Activated T-cell treated with anti-CD3 and anti-CD28 coated beads, Interleukin-2, amount 50 U/mL, for 72 hours (primary cell): ENCODE measurements at places on chromosomes 7 and 10. TPM values are rescaled to one million over a fixed set of nuclear protein-coding genes. Genes with fewer than 3 reads are reported as not detected.

NKX2-3 gene
- total RNA-seq, result not detected

JMJD1C gene
- 67.3 TPM for total RNA-seq

CDNF gene
- total RNA-seq, result 3.2 TPM

PLEKHS1 gene
- total RNA-seq, result not detected

DBNL gene
- 57.8 TPM for total RNA-seq

- peak overlapping the region; percentile 53 for H3K4me3 ChIP-seq
- H3K36me3 ChIP-seq, result peaks cover 48% of the 10 kb centered on the region
- no peaks in the 10 kb centered on the region for H3K27me3 ChIP-seq
- DNase-seq, result peak; percentile 27
- H3K4me1 ChIP-seq, result peaks cover 41% of the 10 kb centered on the region
- H3K27ac ChIP-seq, result peak overlapping the region; percentile 18
These were observed 13.7 kb downstream of the SRGN start for GRCh38 chr10:69101451-69102095.

DNA sequence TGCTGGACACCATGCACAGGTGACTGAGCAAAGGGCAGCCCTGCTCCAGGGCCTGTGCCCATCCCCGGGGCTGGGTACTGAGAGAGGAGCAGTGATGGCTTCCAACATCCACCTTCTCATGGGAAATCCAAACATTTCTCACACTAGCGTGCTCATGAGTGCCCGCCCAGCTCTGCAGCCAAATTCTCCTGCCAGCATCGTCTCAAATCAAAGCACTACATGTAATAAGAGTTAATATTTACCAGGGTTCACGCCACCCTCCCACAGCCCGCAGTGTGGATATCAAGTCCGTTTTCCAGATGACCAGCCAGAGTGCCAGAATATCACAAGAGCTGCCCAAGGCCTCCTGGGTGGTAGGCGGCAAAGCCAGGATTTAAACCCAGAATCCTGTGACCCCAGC lies 12.1 kb downstream of the IL15RA start:
- H3K36me3 ChIP-seq, result peaks cover 6% of the 10 kb centered on the region
- no peak overlapping the region for H3K4me3 ChIP-seq
- H3K27me3 ChIP-seq, result no peaks in the 10 kb centered on the region
- H3K27ac ChIP-seq, result no peak overlapping the region
- no peak for DNase-seq

DNA sequence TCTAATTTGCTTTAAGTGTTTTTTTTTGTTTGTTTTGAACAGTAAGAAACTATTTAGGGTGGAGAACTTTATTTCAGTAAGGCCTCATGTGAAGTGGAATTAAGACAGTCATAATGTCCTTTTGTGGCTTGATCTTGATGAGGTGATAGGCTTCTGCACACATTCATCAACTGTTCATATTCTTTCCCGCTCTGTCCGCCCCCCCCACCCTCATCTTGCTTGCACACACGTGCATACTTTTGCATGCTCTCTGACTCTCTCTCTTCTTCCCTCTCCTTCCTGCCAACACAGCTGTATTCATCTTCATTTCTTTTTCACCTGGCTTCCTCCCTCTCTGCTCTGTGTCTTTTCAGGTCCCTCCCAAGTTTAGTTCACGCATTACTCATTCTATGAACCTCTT lies 429.6 kb downstream of the AUTS2 start:
- no peaks in the 10 kb centered on the region for H3K36me3 ChIP-seq
- peaks cover 6% of the 10 kb centered on the region for H3K27me3 ChIP-seq
- H3K4me1 ChIP-seq, result peaks cover 15% of the 10 kb centered on the region
- no peak overlapping the region for H3K4me3 ChIP-seq

DNA sequence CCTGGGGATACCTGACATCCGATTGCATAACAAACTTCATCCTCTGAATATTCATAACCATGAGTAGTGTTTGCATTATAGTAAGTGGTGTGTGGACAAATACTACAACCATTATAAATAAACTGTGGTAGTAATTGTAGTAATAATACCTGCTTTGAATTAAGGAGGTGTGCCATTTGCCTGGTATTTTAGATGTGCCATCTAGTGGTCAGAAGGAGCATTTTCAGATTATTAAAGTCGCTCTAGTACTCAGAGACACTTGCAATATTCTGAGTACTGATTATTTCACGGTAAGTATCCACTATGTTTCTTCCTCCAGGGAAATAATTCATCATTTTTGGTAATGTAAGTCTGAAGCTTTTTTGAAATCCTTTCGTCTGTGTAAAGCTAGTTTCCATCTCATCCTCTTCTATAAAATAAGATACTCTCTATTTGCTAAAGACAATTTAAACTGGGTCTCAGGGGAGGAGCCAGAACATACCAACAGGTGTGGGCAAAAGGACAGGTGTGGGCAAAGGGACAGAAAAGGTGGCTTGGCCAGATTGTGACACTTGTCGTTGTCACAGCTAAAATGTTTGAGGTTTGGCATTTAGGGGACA lies 115.3 kb upstream of the WDR11 start:
- no peak for DNase-seq
- no peak overlapping the region for H3K27ac ChIP-seq
- no peaks in the 10 kb centered on the region for H3K36me3 ChIP-seq
- no peaks in the 10 kb centered on the region for H3K4me1 ChIP-seq
- H3K27me3 ChIP-seq, result no peaks in the 10 kb centered on the region
- H3K4me3 ChIP-seq, result no peak overlapping the region

DNA sequence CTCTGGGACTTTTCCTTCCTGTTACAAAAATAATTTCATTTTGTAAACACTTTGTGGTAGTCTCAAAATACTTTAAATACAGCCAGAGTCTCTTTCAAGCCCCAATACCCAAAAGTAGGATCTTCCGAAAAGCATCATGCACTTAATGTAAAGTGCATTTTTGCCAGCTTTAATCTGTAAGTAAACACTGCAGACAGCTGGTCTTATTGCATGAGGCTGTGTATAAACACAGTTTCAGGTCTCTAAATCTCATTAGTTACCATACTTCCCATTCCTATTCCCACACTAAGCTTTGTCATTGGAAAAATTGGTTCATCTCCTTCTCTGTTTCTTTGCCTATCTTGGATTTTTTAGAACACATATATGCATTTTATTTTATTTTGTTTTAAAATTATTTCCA lies 87.6 kb upstream of the GNAI1 start:
- H3K27ac ChIP-seq, result no peak overlapping the region
- H3K36me3 ChIP-seq, result peaks cover 2% of the 10 kb centered on the region
- no peak overlapping the region for H3K4me3 ChIP-seq

DNA sequence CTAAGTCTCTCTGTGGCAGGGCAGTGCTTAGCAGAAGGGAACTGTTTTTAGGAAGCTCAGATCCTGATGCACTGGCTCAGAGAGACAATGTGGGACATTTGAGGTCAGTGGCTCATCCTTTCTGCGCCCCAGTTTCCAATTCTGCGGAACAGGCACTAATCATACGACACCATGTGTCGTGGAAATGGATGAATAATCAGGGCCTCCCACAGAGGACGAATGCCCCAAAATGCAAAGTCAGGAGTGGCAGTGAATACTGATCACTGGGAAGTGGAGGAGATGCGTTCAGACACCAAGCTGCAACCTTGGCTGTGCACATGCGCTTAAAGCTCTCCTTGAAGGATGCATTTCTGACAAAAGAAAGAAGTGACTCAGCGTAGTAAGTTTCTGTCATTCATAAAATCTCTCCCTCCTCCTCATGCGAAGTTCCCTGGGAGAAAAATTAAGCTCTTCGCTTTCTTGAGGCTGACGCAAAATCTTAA lies 21.9 kb upstream of the ECHDC3 start:
- peaks cover 21% of the 10 kb centered on the region for H3K4me1 ChIP-seq
- no peak overlapping the region for H3K4me3 ChIP-seq
- DNase-seq, result no peak
- H3K27me3 ChIP-seq, result peaks cover 59% of the 10 kb centered on the region
- no peak overlapping the region for H3K27ac ChIP-seq
- H3K36me3 ChIP-seq, result no peaks in the 10 kb centered on the region

GRCh38 chr7:28799619-28800018 lies 158.5 kb downstream of the TRIL start:
- no peaks in the 10 kb centered on the region for H3K36me3 ChIP-seq
- H3K4me3 ChIP-seq, result no peak overlapping the region
- peaks cover 8% of the 10 kb centered on the region for H3K27me3 ChIP-seq
- DNase-seq, result no peak
- no peak overlapping the region for H3K27ac ChIP-seq

GRCh38 chr7:140358412-140359051 lies 39.8 kb downstream of the SLC37A3 start:
- peak overlapping the region; percentile 80 for H3K4me3 ChIP-seq
- H3K27me3 ChIP-seq, result no peaks in the 10 kb centered on the region
- H3K27ac ChIP-seq, result peak overlapping the region; percentile 99
- peak; percentile 36 for DNase-seq
- H3K36me3 ChIP-seq, result peaks cover 45% of the 10 kb centered on the region

DNA sequence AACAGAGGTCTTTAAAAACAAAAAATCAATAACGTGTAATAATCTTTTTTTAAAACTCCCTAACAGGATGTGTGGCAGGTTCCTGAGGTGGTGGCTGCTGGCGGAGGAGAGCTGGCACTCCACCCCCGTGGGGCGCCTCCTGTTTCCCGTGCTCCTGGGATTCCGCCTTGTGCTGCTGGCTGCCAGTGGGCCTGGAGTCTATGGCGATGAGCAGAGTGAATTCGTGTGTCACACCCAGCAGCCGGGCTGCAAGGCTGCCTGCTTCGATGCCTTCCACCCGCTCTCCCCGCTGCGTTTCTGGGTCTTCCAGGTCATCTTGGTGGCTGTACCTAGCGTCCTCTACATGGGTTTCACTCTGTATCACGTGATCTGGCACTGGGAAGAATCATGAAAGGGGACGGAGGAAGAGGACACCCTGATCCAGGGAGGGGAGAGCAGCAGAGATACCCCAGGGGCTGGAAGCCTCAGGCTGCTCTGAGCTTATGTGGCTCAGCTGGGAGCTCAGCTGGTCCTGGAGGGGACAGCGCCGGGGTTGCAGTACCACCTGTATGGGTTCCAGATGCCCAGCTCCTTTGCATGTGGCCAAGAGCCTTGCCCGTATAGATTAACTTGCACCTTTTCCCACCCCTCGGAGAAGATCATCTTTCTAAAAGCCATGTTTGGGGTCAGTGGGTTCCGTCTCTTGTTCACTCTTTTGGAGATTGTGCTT lies 16.7 kb upstream of the AZGP1 start:
- H3K27me3 ChIP-seq, result peaks cover 6% of the 10 kb centered on the region
- peaks cover 4% of the 10 kb centered on the region for H3K36me3 ChIP-seq
- no peak for DNase-seq
- H3K4me1 ChIP-seq, result peaks cover 9% of the 10 kb centered on the region
- no peak overlapping the region for H3K27ac ChIP-seq

DNA sequence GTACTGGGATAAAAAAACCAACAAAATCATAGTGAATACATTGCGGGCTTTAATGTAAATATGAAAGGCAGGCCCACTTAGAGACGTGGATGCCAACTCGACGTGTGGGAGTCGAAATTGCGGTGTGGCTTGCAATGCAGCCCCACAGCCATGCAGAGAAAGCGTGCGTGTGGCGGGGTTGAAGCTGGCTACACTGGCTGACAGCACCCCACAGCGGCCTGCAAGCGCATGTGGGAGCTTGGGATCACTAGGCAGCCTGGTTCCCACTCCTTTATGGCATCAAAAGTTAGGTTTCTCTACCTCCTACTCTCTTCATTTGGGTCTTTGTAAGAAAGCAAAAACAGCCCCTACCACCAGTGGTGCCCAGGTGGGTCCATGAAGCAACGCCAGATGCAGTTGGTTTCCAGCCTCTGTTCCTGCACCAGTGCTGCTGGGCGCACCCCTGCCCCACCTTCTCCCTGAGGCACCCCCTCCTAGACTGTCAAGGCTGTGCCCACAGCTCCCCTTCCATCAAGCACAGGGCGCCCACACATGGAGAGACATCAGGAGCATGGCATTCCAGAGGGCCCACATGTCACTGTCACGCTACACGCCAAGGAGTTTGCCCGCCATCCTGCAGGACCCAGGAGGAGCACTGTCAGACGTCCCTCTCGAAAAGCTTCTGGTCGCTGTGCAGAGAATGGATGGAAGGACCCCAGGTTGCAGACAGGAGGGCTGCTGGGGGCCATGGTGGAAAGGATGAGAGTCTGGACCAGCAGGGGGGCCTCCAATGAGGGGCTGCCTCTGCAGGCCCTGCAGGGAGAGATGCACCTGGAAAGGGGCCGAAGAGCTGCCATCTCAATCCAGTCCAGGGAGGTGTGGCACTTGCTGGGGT lies 142.9 kb downstream of the PAXIP1 start:
- no peak overlapping the region for H3K4me3 ChIP-seq
- no peaks in the 10 kb centered on the region for H3K27me3 ChIP-seq
- no peaks in the 10 kb centered on the region for H3K4me1 ChIP-seq
- no peak for DNase-seq
- no peak overlapping the region for H3K27ac ChIP-seq

DNA sequence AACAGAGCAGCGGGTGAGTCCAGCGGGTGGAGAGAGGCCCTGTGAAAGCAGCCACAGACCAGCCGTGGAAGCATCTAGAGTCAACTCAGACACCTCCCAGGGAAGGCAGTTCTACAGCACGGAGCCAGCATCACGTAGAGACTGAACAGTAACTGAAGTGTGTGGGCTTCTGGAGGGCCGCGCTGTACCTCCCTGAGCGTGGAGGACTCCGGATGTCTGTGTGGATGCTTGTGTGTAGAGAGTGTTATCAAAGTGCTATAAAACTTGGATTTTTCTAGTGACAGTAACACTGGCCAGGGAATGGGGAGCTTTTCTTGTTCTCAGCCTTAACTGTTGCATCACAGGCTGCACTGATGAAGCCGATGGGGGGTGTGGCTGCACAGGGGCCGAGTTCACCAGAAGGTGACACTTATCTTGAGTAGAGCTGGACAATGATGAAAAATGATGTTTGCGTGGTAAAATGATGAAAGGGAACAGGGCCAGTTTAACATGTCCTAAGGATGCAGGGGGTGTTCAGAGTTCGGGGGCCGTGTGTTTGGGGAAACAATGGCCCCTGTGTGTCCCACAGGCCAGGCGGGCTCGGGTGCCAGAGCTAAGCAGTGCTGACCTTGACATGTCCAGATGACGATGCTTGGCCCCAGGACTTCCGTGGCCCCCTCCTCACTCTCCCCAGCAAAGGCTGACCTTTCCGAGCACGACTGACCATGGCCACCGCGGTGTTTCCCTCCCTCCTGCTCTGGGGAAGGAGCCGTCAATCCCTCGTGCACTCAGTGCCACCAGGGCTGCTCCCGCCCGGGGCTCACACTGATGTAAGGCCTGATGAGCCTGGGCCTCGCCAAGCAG lies 21.9 kb downstream of the MNX1 start:
- peaks cover 9% of the 10 kb centered on the region for H3K27me3 ChIP-seq
- no peak overlapping the region for H3K4me3 ChIP-seq
- H3K4me1 ChIP-seq, result no peaks in the 10 kb centered on the region

GRCh38 chr10:27531336-27531847 lies 27.3 kb downstream of the RAB18 start:
- peaks cover 32% of the 10 kb centered on the region for H3K4me1 ChIP-seq
- no peaks in the 10 kb centered on the region for H3K27me3 ChIP-seq
- H3K4me3 ChIP-seq, result no peak overlapping the region
- no peak for DNase-seq
- peaks cover 3% of the 10 kb centered on the region for H3K36me3 ChIP-seq
- H3K27ac ChIP-seq, result peak overlapping the region; percentile 79

- no peak overlapping the region for H3K4me3 ChIP-seq
- no peak for DNase-seq
- peaks cover 2% of the 10 kb centered on the region for H3K36me3 ChIP-seq
- H3K4me1 ChIP-seq, result no peaks in the 10 kb centered on the region
- H3K27ac ChIP-seq, result no peak overlapping the region
- no peaks in the 10 kb centered on the region for H3K27me3 ChIP-seq
These were observed 152.4 kb downstream of the DKK1 start for GRCh38 chr10:52466464-52466863.
